ENCODE measurements at places on chromosomes 7 and 10. TPM values are rescaled to one million over a fixed set of nuclear protein-coding genes. Genes with fewer than 3 reads are reported as not detected.

SPDYE2 gene
- not detected for total RNA-seq

LBX1 gene
- not detected for total RNA-seq

- no peak for DNase-seq
Measured at GRCh38 chr10:66981361-66982052, 55.7 kb downstream of the LRRTM3 start.

DNA sequence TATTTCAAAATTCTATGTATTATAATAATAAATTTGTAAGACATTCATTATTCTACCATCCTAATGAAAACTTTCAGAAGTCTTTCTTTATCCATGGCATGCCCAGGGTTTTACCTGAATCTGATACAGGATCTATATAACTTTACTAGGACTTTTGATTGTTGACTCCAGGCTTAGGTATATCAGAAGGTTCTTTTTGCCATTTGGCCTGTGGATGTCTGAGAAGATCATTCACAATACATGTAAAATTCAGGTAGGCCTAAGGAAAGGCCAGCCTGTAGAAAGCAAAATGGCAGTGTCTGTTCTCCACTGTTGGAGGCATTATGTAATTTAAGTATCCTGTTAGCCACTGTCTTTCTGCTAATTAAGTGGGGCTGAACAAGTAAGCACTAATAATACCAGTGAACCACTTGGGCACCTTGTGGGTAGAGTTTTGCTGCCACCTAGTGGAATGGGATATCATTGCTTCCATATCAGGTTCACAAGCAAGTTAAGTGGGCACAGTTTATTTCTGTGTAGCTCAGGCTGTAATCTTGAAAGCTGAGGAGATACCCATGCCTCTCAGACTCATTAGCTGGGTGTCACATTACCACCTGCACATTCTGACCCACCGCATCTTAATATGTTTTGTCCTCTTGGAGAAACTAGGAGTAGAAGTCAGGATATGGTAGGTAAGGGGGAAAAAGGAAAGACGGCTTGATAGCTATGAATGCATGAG lies 105.5 kb downstream of the SEPTIN7 start:
- peak; percentile 82 for DNase-seq

DNA sequence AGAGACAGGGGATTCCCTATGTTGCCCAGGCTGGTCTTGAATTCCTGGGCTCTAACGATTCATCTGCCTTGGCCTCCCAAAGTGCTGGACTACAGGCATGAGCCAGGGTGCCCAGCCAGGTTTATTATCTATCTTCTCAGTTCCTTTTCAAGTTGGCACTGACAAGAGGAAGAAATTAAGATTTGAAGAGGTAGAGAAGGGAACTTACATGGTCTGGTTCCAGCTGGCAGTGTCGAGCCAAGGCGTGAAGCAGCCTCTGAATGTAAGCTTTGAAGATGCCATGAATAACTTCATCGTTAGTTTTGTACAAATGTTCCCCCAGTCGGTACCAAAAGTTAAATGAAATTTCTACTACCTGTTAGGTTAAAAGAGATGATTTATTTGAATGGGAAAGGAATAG lies 57.7 kb downstream of the TNPO3 start:
- DNase-seq, result no peak

- no peak for DNase-seq
Measured at GRCh38 chr7:25118048-25118753, 6.9 kb downstream of the CYCS start.

DNA sequence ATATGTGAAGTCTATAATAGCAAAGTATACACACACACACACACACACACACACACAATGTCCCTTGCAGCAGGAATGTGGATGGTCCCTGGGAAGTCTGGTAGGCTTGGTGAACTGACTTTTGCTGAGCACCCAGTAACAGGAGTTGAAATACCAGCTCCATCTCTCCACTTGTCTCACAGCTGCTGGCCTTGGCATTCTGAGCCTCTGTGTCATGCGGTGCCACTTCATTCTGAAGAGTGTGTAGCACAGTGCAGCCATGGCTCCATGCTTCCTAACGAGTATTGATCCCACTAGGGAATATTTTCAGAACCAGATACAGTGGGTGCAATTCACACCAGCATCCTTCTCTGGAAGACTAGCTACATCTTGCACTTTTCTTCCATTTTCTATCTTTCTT lies 192.4 kb downstream of the ADARB2 start:
- no peak for DNase-seq

- DNase-seq, result no peak
Measured at GRCh38 chr10:122357685-122358084, 16.8 kb upstream of the PLEKHA1 start.

- DNase-seq, result no peak
Measured at GRCh38 chr10:124291001-124291701, 127.6 kb downstream of the OAT start.

TMEM270 gene
- not detected for total RNA-seq

DNA sequence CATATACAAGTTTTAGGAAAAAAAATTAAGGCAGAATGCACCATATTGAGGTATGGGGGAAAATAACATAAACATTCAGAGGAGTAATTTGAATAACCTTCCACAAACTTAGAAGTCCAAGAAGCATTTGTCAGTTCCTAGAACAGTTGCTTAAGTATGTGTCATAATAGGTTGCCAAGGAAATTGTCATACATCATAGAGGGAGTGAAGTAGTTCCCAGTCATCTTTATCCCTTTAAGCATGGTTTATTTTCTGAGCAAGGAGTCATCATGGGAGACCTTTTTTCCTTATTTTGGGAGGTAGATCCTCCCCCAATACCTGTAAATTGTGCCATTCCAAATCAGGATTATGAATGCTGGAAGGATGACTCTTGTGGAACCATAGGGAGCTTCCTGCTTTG lies at the start of gene SSMEM1:
Gene SSMEM1 (plus strand): TSS at position 219 of the 400 bp plus-strand sequence. CDS start 51 bp downstream, at position 270.
- no peak for DNase-seq

LRGUK gene
- total RNA-seq, result 0.14 TPM

CALHM3 gene
- not detected for total RNA-seq

- DNase-seq, result no peak
Measured at GRCh38 chr10:3208481-3209406, 36.2 kb upstream of the PITRM1 start.

DNA sequence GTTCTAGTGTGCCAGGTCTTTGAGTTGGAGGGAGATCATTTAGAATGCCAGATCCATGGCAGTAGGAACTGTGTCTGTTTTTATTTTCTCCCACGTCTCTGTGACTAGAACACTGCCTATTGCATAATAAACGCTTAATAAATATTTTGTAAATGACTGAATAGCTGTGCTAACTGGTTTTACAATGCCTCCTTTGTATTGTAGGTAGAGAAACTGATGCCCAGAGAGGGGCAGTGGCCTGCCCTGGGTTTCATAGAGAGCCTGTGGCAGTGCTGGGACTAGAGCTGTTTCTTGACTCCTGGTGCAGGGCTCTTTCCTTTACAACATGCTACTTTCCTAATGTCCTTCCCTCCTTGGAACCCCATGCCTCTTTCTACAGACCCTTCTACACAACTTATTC lies 2.5 kb downstream of the TAS2R5 start:
- no peak for DNase-seq

HSPA12A gene
- total RNA-seq, result not detected

- DNase-seq, result no peak
Measured at GRCh38 chr7:74337926-74338325, 48.7 kb downstream of the CLIP2 start.

GRCh38 chr7:8208816-8209215 lies 53.2 kb downstream of the ICA1 start:
- no peak for DNase-seq

- no peak for DNase-seq
Measured at GRCh38 chr10:106728232-106728631, 436.3 kb downstream of the SORCS1 start.

HMX3 gene
- not detected for total RNA-seq

DNA sequence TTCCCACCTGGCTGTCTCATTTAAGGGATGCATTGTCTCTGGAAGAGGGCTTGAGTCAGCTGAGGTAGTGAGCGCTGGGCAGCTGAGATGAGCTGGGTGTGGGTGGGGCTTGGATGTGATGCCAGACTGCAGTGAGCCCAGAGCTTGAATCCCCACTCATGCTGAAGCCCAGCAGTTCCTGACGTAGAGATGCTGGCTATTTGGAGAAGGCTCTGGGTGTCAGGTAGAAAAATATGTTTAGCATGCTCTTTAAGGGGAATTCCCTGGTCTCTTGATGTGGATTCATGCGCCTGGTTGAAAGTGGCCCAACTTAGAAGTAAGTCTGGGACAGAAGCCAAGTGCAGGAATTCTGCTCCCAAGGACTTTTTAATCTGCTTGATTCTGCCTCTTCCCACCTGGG lies 241.5 kb upstream of the IGFBP3 start:
- DNase-seq, result no peak

DNA sequence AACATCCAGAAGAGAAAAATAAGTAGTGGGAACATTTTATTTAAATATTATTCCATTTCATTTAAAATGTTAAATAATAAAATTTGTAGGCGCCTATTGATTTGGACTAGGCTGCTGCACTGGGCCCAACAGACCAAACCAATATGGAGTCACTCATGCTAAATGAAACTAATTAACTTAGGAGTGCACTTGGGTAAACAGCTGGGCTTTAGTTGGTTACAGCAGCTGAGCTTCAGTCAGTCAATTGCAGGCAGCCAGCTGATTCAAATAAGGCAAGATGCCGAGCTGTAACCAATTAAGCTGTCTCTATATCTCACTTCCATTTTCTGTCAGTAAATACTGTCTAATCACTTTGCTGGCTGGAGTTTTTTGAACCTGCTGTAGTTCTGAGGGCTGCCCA lies 102.1 kb upstream of the WDR11 start:
- no peak for DNase-seq

GRCh38 chr7:127809261-127809702 lies 157.3 kb downstream of the SND1 start:
- DNase-seq, result no peak

DNA sequence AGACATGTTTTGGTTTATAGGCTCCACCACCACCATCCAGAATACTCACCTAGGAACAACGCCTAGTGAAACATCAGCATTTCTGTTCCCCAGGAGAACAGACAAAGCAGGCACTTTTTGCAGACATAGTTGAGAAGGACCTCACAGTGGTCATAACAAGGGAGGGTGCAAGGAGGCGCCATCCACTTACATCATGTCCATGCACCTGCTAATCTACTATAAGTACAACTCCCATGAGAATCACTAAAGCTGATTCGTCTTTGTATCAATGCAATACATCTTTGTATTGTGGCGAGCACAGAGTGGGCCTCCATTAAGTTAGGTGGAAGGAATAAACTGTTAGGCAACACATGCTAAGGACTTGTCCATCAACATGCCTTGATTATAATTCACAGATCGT lies 207.1 kb downstream of the KCNMA1 start:
- DNase-seq, result no peak

DNA sequence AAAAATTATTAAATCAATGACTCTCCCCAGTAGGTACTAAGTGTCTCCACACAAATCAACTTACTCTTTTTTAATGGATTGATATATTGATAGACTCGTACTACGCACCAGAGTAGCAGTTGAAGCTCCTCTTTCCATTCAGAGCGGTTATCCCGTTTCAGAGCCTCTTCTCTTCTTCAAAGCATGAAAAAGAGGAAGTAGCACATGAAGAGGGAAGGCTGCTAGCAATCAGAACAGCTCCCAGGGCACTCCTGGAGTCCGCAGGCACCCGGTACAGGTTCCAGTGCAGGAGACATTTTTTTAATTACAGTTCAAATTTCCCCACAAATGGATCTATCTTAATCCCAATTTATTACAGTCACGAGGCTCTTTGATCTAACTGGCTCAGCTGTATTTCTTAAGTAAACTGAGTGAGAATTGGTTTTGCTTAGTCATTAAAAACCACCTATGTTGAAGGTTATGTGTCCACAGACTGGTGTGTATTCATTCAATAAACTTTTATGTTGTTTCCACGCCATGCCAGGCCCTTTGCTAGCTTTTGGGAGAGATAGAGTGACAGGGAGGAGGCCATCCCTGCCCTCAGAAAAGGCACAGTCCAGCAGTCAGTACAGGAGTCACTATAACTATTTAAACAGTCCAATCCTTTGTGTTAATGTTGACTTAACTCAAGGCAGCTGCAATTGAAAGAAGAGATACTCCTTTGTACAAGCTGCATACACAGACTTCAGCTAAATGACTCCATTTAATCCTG lies 32.1 kb upstream of the CALN1 start:
- no peak for DNase-seq

GRCh38 chr7:151166629-151167196 lies 781 bp downstream of the GBX1 start:
- no peak for DNase-seq

- no peak for DNase-seq
Measured at GRCh38 chr10:130772676-130773075, 538.8 kb downstream of the TCERG1L start.

ZNF736 gene
- 22.7 TPM for total RNA-seq

ASB4 gene
- not detected for total RNA-seq

DNA sequence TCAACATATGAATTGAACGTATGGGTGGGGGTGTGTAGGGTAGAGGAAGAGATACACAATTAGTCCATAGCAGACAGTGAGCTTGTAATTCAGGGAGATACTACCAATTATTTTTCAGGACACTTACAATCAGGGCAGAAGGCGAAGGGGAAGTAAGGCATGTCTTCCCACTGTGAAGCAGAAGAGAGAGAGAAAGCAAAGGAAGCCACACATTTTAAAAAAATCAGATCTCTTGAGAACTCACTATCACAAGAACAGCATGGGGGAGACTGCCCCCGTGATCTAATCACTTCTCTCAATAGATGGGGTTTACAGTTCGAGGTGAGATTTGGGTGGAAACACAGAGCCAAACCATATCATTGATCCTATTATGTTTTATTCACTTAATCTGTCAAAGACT lies 116.4 kb upstream of the RPA3 start:
- no peak for DNase-seq

TMEM140 gene
- 8.1 TPM for total RNA-seq

Measured in activated naive CD4-positive, alpha-beta T cell treated with anti-CD3 and anti-CD28 coated beads for 36 hours (primary cell).